ENCODE measurements at places on chromosomes 1 and 21.

GRCh38 chr1:205454903-205455335 lies 926 bp downstream of the BLACAT1 start:
- no peak for DNase-seq

DNA sequence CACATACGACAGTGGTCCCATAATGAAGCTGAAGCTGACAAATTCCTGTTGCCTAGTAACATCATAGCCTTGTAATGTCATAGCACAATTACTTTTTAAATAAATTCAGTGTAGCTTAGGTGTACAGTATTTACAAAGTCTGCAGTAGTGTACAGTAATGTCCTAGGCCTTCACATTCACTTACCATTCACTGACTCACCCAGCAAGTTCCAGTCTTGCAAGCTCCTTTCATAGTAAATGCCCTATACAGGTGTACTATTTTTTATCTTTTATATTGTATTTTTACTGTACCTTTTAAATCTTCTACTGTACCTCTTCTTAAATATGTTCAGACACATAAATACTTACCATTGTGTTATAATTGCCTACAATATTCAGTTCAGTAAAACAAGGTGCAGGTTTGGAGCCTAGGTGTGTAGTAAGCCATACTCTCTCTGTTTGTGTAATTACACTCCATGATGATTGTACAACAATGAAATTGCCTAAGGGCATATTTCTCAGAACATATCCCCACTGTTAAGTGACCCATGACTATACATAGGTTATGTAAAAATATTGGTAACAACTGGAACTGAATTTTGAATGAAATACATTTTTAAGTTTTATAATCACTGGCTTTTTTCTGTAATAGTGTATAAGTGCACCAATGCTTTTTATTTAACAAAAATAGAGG lies 33.5 kb upstream of the ADAM30 start:
- no peak for DNase-seq

GRCh38 chr21:23247334-23247733 lies 2249.1 kb downstream of the NCAM2 start:
- no peak for DNase-seq

DNA sequence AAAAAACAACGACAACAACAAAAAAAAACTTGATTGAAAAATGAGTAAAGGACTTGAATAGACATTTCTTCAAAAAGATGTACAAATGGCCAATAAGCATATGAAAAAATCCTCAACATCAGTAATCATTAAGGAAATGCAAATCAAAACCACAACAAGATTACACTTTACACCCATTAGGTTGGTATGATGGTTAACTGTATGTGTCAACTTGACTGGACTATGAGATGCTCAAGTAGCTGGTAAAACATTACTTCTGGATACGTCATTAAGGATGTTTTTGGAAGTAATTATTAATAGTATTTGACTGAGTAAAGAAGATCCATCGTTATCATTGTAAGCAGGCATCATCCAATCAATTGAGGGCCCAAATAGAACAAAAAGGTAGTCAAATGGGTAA lies 34.9 kb upstream of the LYPLAL1 start:
- DNase-seq = no peak

- DNase-seq = no peak
Measured at GRCh38 chr21:25670726-25671125, 31.7 kb downstream of the JAM2 start.

- no peak for DNase-seq
Measured at GRCh38 chr1:242002072-242002471, 3.2 kb upstream of the MAP1LC3C start.

- no peak for DNase-seq
Measured at GRCh38 chr1:81801651-81802456, 1.1 kb downstream of the ADGRL2 start.

- no peak for DNase-seq
Measured at GRCh38 chr1:229035748-229036082, 235.2 kb upstream of the RAB4A start.
